ENCODE measurements at places on chromosomes 7 and 10. TPM values are rescaled to one million over a fixed set of nuclear protein-coding genes. Genes with fewer than 3 reads are reported as not detected.

The AGAP6 gene
- total RNA-seq, result 12.9 TPM

The CRYGN gene
- total RNA-seq, result 0.59 TPM

DNA sequence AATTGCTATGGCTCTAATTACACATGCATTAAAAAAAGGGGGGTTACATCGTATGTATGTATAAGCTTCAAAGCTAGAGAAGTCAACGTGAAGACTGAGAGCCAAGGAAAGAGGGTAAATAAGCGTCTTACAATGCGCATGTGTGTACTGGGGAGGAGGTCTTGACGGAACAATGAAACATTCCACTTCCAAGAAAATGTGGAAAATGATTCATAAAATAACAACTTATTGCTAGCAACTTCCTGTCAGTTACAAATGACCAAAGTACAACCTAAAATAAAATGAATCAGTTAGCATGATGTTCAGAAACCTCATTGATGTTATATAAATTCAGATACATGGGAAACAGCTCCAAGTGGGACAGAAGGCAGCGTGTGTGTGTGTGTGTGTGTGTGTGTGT, 104.1 kb upstream of the RHEB start:
- H3K27ac ChIP-seq, result no peak overlapping the region
- DNase-seq, result no peak
- H3K36me3 ChIP-seq, result no peaks in the 10 kb centered on the region
- H3K27me3 ChIP-seq, result no peaks in the 10 kb centered on the region
- peaks cover 11% of the 10 kb centered on the region for H3K4me1 ChIP-seq

The DDC gene
- not detected for total RNA-seq

DNA sequence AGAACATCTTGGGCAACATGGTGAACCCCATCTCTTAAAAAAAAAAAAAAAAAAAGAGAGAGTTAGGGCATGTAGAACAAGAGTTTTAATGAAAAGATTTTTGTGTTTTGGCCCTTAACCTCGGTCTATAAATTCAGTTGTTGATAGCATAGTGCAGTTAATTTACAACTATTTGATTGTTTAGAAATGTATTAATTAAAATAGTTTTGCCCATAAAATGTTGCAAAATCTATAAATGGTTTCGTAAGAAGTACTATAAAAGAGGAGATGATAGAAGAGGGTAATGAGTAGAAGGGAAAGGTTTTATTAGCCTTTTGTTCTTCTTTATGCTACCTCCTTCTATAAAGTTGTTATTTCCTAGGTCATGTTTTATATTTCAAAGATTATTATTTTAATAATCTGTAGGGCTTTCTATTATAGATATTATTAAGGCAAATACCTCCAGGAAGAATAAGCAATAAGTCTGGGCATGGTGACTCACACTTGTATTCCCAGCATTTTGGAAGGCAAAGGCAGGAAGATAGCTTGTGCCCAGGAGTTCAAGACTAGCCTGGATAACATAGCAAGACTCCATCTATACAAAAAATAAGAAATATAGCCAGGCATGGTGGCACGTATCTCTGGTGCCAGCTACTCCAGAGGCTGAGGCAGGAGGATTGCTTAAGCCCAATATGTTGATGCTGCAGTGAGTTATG, 73.3 kb downstream of the MCU start:
- DNase-seq, result no peak
- no peaks in the 10 kb centered on the region for H3K36me3 ChIP-seq
- H3K27me3 ChIP-seq, result no peaks in the 10 kb centered on the region
- peaks cover 2% of the 10 kb centered on the region for H3K4me1 ChIP-seq
- H3K4me3 ChIP-seq, result no peak overlapping the region
